Activated T-cell treated with anti-CD3 and anti-CD28 coated beads, Interleukin-2, amount 50 U/mL, for 72 hours (primary cell): ENCODE measurements at places on chromosomes 3 and 15. TPM values are rescaled to one million over a fixed set of nuclear protein-coding genes. Genes with fewer than 3 reads are reported as not detected.

- no peaks in the 10 kb centered on the region for H3K4me1 ChIP-seq
- DNase-seq, result no peak
- no peak overlapping the region for H3K4me3 ChIP-seq
- peaks cover 48% of the 10 kb centered on the region for H3K27me3 ChIP-seq
- no peaks in the 10 kb centered on the region for H3K36me3 ChIP-seq
Measured at GRCh38 chr3:149342413-149343380, 9.3 kb upstream of the TM4SF18 start.

DNA sequence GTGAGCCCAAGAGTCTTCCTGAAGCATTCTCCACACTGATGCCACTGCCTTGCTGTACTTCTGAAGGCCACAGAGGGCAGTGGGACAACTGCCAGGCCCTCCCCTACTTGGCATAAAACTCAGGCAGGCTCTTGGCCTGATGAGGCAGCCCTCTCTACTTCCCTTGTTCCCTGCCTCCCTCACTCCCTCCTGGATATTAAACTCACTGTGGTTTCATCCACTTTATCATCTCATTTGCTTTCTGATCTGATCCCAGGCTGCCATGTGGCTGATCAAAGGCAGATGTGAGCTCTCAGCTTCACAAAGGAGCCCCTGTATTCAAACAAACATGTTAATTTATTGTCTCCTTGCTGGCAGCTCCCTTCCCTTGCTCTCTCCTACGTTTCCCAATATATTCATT, 533.5 kb downstream of the IGSF11 start:
- DNase-seq, result no peak
- no peak overlapping the region for H3K27ac ChIP-seq
- H3K4me3 ChIP-seq, result no peak overlapping the region
- H3K27me3 ChIP-seq, result no peaks in the 10 kb centered on the region
- H3K4me1 ChIP-seq, result no peaks in the 10 kb centered on the region

GRCh38 chr15:48774484-48774883, 36.4 kb downstream of the CEP152 start:
- DNase-seq, result no peak
- peaks cover 10% of the 10 kb centered on the region for H3K36me3 ChIP-seq
- no peaks in the 10 kb centered on the region for H3K27me3 ChIP-seq
- H3K4me1 ChIP-seq, result peaks cover 7% of the 10 kb centered on the region

GRCh38 chr3:71987828-71988227, 202.9 kb upstream of the PROK2 start:
- no peak overlapping the region for H3K4me3 ChIP-seq
- H3K36me3 ChIP-seq, result peaks cover 2% of the 10 kb centered on the region
- H3K27ac ChIP-seq, result no peak overlapping the region
- H3K4me1 ChIP-seq, result peaks cover 56% of the 10 kb centered on the region

DNA sequence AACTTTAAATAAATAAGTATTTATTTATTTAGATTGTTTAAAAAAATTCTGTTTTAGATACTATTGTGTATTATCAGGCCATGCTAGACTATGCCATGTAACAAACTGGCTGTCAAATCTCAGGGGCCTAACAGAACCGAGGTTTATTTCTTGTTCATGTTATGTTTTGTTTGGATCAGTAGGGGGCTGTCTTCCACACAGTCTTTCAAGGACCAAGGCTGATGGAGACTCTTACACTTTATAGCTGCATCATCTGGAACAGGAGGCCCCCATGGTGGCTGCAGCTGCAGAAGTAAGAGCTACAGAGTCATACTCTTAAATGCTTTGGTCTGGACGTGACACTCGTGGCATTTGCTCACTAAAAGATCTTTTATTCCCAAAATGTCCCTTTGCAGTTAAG, 33.0 kb upstream of the ARL14 start:
- no peak overlapping the region for H3K27ac ChIP-seq
- H3K4me1 ChIP-seq, result no peaks in the 10 kb centered on the region
- no peak for DNase-seq
- no peak overlapping the region for H3K4me3 ChIP-seq

DNA sequence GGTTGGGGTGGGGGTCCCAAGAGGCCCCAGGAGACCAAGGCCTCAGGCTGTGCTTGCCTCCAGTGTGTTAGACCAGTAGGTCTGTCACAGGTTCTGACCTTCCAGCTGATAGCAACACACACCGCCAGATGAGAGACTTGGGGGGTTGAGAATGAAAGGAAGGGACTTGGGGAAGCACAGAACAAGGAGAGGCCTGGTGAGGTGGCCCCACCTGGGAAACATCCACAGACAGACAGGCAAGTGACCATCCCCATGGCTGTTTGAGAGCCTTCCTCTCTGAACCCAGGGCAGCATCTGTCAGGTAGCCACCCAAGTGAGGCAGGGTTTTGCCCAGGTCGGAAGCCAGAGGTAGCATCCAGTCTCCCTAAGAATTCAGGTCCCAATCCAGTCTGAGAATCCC, 35.0 kb upstream of the VPS8 start:
- H3K4me1 ChIP-seq, result no peaks in the 10 kb centered on the region
- H3K27me3 ChIP-seq, result peaks cover 27% of the 10 kb centered on the region
- no peak overlapping the region for H3K27ac ChIP-seq
- no peak for DNase-seq

DNA sequence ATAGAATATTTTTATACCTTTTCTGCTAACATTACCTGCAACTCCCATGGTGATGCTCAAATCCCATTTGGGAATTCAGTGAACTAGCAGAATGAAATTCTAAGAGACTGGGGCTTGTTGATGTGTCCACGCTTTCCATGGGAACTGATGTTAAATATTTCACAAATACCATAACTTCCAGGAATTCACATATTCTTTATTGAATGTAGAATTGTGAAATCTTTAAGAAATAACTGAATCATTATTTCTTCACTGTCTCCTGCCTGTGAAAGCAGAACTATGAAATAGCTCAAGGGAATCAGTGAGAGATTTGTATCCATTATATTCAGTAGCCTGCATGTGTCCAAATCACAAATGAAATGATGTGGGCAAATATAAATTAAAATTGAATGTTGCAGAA, 130.8 kb downstream of the SERPINI1 start:
- H3K36me3 ChIP-seq, result no peaks in the 10 kb centered on the region
- no peak overlapping the region for H3K4me3 ChIP-seq
- no peaks in the 10 kb centered on the region for H3K4me1 ChIP-seq
- no peak for DNase-seq
- no peak overlapping the region for H3K27ac ChIP-seq

- H3K27ac ChIP-seq, result no peak overlapping the region
- H3K4me1 ChIP-seq, result peaks cover 56% of the 10 kb centered on the region
- H3K4me3 ChIP-seq, result no peak overlapping the region
- H3K36me3 ChIP-seq, result peaks cover 11% of the 10 kb centered on the region
- DNase-seq, result peak; percentile 44
Measured at GRCh38 chr3:15051531-15051930, 13.6 kb downstream of the MRPS25 start.

DNA sequence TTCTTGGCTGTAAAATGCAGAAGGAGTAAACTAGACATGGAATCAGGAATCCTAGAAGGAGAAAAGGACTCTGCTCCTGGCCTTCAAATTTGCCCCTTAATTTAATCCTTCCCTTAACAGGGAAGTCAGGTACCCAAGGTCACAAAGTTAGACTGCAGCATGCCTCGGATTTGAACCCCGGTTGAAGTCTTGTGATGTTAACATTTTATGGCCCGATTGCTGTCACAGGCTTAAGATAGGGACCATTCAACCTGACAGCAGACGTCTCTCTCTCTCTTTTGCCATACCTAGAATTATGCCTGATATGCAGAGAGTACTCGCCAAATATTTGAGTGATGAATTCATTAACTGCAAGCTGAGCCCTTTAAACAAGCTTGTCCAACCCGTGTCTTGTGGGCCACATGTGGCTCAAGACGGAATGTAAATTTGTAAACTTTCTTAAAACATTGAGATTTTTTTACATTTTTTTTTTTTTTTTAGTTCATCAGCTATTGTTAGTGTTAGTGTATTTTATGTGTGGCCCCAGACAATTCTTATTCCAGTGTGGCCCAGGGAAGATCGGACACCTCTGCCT, 217.2 kb downstream of the THSD4 start:
- peaks cover 11% of the 10 kb centered on the region for H3K27me3 ChIP-seq
- no peaks in the 10 kb centered on the region for H3K36me3 ChIP-seq
- DNase-seq, result no peak
- no peak overlapping the region for H3K27ac ChIP-seq

GRCh38 chr3:120450600-120451271, at the start of gene FSTL1:
Gene FSTL1, minus strand, starts transcription at chr3:120450992. Its CDS starts 246 bp downstream, at chr3:120450746.
- peaks cover 9% of the 10 kb centered on the region for H3K4me1 ChIP-seq
- DNase-seq, result peak; percentile 14
- peaks cover 2% of the 10 kb centered on the region for H3K36me3 ChIP-seq
- no peak within 1 kb of the TSS for H3K27ac ChIP-seq

GRCh38 chr3:144294659-144295538, 323.3 kb downstream of the DIPK2A start:
- no peak overlapping the region for H3K4me3 ChIP-seq
- no peaks in the 10 kb centered on the region for H3K4me1 ChIP-seq
- no peak overlapping the region for H3K27ac ChIP-seq
- DNase-seq, result no peak
- no peaks in the 10 kb centered on the region for H3K36me3 ChIP-seq

GRCh38 chr15:39921274-39921638, 1.2 kb upstream of the GPR176 start:
- peak overlapping the region; percentile 86 for H3K27ac ChIP-seq
- H3K36me3 ChIP-seq, result peaks cover 5% of the 10 kb centered on the region
- no peak for DNase-seq
- H3K4me3 ChIP-seq, result peak overlapping the region; percentile 97
- H3K4me1 ChIP-seq, result peaks cover 25% of the 10 kb centered on the region

- H3K4me3 ChIP-seq, result no peak overlapping the region
- no peaks in the 10 kb centered on the region for H3K36me3 ChIP-seq
- DNase-seq, result no peak
- no peak overlapping the region for H3K27ac ChIP-seq
Measured at GRCh38 chr3:5232570-5232969, 45.1 kb downstream of the EDEM1 start.

- peak; percentile 78 for DNase-seq
- H3K4me1 ChIP-seq, result peaks cover 62% of the 10 kb centered on the region
- H3K4me3 ChIP-seq, result peak overlapping the region; percentile 76
- no peaks in the 10 kb centered on the region for H3K36me3 ChIP-seq
Measured at GRCh38 chr3:172107403-172107802, 68.0 kb downstream of the FNDC3B start.

DNA sequence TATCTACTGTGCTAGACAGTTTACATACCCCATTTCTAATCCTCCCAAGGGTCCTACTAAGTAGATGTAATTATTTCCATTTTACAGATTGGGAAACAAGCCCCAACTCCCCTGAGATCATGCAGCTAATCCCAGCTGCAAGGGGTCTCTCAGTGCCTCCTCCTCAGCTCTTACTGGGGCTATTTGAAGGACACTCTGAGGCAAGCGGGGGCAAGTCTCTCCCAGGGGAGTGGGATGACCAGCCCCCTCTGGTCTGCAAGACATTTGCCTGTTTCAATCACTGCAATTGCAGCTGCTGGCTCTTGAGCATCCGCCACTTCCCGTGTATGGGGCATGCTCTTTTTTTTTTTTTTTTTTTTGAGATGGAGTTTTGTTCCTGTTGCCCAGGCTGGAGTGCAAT, 11.4 kb downstream of the LAMP3 start:
- no peak overlapping the region for H3K27ac ChIP-seq
- no peaks in the 10 kb centered on the region for H3K36me3 ChIP-seq
- no peaks in the 10 kb centered on the region for H3K27me3 ChIP-seq
- H3K4me1 ChIP-seq, result no peaks in the 10 kb centered on the region

GRCh38 chr3:16738451-16738850, 133.2 kb upstream of the DAZL start:
- no peak overlapping the region for H3K4me3 ChIP-seq
- H3K4me1 ChIP-seq, result peaks cover 20% of the 10 kb centered on the region
- no peak for DNase-seq
- H3K27me3 ChIP-seq, result peaks cover 2% of the 10 kb centered on the region
- no peak overlapping the region for H3K27ac ChIP-seq

- H3K27ac ChIP-seq, result no peak overlapping the region
- no peak for DNase-seq
- H3K4me3 ChIP-seq, result no peak overlapping the region
- peaks cover 10% of the 10 kb centered on the region for H3K27me3 ChIP-seq
- no peaks in the 10 kb centered on the region for H3K4me1 ChIP-seq
Measured at GRCh38 chr3:184037816-184038215, 6.3 kb downstream of the HTR3D start.

- no peak for DNase-seq
- H3K4me1 ChIP-seq, result no peaks in the 10 kb centered on the region
- H3K36me3 ChIP-seq, result peaks cover under 1% of the 10 kb centered on the region
- H3K4me3 ChIP-seq, result no peak overlapping the region
- no peaks in the 10 kb centered on the region for H3K27me3 ChIP-seq
Measured at GRCh38 chr3:8914491-8914890, 48.8 kb downstream of the RAD18 start.

- peaks cover 5% of the 10 kb centered on the region for H3K27me3 ChIP-seq
- H3K4me1 ChIP-seq, result peaks cover 35% of the 10 kb centered on the region
- H3K36me3 ChIP-seq, result no peaks in the 10 kb centered on the region
- H3K27ac ChIP-seq, result no peak overlapping the region
- no peak overlapping the region for H3K4me3 ChIP-seq
Measured at GRCh38 chr15:98778263-98778959, 130.1 kb downstream of the IGF1R start.

Gene MAGEF1
- total RNA-seq, result 28.1 TPM

Gene TRMT10C
- 22.0 TPM for total RNA-seq

Gene ENTPD3
- total RNA-seq, result not detected

Gene ARGFX
- total RNA-seq, result not detected

Gene CTDSPL
- 7.0 TPM for total RNA-seq

Gene CHRNB4
- not detected for total RNA-seq
